ENCODE measurements at places on chromosomes 7 and 10.
A peak's percentile ranks its signal among the peaks of the same experiment; 100 is the strongest.

GRCh38 chr7:55019191-55019690 lies 424 bp downstream of the EGFR start:
- peak; percentile 54 for DNase-seq

DNA sequence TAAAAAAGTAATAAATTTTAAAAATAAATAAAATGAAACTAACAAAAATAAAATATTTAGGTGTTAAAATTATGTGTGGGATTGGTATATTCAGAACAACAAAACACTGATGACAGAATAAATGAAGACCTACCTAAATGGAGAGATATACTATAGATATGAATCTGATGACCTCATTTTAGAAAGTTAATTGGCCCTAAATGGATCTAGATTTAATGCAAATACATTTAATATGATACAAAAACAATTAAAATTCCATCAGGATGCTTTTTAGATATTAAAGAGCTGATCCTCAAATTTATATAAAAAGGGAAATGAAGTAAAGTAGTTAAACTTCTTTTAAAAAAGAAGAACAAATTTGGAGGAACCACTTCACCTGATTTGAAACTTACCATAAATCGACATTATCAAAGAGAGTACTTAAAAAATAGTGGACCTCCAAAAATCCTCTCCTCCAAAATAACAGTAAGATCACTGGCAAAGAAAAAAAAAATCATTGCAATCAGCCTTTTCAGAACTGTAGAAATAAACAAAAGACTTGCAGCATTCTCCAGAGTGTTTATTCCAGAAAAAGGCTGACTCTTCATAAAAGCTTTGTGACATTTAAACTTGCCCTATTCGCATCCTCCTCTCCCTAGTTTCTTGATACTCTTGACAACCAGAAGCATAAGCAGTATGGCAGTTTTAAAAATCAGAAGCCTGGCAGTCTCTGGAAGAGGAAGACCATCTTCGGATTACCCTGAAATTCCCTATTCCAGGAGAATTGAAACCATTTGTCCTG lies 125.9 kb upstream of the AKR1E2 start:
- DNase-seq, result no peak

DNA sequence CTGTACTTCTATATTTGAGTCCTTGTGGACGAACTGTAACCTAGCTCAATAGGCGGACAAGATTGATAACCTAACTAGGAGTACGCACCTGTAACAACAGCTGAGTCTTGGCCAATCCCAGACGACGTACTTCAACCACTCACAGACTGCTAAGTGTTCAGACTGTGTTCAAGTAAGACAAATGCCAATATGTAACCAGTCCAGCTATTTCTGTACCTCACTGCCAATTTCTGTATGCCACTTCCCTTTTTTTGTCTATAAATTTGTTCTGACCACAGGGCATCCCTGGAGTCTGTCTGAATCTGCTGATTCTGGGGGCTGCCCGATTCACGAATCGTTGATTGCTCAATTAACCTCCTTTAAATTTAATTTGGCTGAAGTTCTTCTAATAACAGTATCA lies 32.2 kb downstream of the HACD1 start:
- DNase-seq, result no peak

- DNase-seq, result no peak
Observed at GRCh38 chr7:38880454-38880853, 28.5 kb downstream of the VPS41 start.

GRCh38 chr7:100568896-100569844 lies 4.5 kb downstream of the SAP25 start:
- peak; percentile 34 for DNase-seq

DNA sequence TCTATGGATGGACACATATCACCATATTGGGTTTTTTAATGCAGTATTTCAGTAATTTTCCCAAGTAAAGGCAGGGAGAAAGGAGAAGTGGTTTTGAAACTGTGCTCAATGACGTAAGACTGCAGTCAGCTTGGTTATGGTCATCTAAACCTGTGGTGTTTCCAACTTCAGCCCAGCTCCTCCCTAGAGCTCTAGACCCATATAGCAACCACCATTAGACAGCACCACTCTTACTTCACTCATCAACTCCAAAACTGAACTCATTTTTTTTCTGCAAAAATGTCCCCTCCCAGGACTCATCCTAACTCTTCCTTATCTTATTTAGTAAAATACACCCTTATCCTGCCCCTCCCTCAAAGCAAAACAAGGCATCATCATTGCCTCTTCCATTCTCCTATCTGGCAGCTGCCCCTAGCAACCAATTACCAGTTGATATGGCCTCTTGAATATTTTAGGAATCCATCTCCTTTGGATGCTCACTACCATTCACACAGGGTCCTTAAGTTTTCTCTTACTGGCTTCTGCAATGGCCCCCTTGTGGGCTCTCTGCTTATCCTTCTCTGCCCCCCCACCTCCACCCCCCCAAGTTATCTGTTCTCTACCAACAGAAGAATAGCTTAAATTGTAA lies 1.5 kb upstream of the RALA start:
- no peak for DNase-seq

DNA sequence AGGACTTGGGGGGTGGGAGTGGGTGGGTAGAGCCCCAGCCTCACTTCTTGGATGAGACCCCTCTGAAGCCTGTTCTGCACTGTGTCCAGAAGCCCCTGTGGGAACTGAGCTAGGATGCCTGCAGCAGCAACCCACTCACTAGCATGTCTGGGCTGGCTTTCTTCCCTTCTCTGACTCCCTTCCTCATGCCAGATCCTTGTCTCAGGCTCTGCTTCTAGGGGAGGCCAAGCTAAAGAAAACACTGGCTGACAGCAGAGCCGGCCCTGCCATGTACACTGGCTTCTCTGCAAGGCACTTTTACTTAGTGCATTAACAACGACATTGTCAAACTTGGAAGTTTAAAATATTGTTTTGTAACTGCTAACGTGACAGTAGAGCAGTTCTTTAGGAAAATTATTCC lies 50.2 kb downstream of the ARHGAP22 start:
- DNase-seq, result no peak

GRCh38 chr7:91239772-91240171 lies 24.5 kb upstream of the FZD1 start:
- DNase-seq, result no peak

- peak; percentile 89 for DNase-seq
Observed at GRCh38 chr7:68963552-68963951, 634.7 kb upstream of the AUTS2 start.

- DNase-seq, result no peak
Observed at GRCh38 chr10:74977913-74978847, 133.3 kb upstream of the SAMD8 start.

DNA sequence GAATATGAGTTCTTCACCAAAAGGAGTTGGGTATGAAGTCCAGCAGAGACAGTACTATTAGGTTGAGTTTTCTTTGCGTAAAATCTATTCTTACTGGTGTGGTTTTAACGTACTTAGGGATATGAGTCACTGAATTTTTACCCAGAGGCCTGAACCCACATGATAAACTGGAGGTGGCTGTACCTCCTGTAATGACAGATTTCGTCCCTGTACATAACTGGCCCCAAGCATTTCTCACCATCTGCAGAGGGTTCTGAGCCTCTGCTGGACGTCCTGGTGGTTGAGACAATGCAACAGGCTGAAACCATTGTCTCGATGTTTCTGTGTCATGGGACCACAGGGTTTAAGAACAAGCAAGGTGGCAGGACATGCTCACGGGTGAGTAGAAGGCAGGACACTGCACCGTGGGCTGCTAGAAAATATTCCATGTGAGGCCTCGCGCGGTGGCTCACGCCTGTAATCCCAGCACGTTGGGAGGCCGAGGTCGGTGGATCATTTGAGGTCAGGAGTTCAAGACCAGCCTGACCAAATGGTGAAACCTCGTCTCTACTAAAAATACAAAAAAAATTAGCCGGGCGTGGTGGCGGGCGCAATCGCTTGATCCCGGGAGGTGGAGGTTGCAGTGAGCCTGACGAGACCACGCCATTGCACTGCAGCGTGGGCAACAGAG lies 233.9 kb downstream of the DNAJB6 start:
- DNase-seq, result no peak

GRCh38 chr7:6398943-6399342 lies 48.8 kb downstream of the DAGLB start:
- no peak for DNase-seq

DNA sequence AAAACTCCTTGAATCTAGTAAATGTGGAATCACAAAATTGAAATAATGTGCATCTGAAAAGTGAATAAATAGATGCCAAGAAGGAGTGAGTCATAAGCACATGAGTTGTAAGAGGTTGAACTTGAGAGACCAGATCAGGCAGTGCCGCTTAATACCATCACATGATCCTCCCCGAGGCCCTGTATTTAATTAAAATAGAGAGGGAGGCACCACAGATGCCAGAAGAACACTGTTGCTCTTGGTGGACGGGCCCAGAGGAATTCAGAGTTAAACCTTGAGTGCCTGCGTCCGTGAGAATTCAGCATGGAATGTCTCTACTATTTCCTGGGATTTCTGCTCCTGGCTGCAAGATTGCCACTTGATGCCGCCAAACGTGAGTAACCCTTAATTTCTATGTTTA lies at the start of gene GPNMB:
Gene GPNMB, plus strand, starts transcription at position 221 of the 400 bp plus-strand sequence. Its CDS starts 83 bp downstream, at position 304.
- peak; percentile 97 for DNase-seq

- DNase-seq, result no peak
Observed at GRCh38 chr7:128920913-128921582, 10.5 kb upstream of the KCP start.

DNA sequence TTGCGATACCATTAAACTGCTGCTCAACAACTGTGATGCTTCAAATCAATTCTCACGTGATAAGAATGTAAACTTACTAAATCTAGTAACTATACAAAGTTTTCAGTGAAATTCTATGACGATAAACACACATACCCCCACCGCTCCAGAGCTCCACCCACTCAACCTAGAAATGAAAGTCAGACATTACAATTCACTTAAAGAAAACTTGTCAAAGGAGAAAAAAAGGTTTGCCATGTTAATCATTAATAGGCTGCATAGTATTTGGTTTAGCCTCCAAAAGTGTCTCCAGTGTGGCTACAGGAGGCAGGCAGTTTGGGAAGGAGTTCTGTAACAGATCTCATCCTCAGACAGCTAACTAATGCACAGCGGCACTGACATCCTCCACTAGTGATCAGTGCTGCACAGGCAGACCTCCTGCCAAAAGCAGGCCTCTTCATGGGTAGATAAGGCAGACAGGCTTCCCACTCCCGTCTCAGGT lies 3.1 kb downstream of the HERPUD2 start:
- DNase-seq, result peak; percentile 16

GRCh38 chr10:106252541-106252940 lies 912.0 kb downstream of the SORCS1 start:
- DNase-seq, result no peak

DNA sequence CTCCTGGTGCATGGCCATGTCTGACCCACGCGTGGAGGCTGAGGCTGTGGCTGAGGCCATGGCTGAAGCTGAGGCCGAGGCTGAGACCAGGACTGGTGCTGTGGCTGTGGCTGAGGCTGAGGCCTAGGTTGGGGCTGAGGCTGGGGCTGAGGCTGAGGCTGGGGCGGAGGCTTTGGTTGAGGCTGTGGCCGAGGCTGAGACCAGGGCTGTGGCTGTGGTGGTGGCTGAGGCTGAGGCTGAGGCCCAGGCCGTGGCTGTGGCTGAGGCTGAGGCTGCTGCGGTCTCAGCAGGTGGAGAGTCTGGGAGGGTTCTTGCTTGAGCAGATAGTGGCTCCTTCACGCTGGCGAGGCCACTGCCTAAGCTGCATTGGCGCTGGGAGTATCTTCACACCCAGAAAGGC lies 76.4 kb downstream of the WDR37 start:
- DNase-seq, result no peak
